ENCODE measurements at places on chromosomes 5 and 9. TPM values are rescaled to one million over a fixed set of nuclear protein-coding genes. Genes with fewer than 3 reads are reported as not detected.

INSL6 gene
- not detected for total RNA-seq

SOWAHA gene
- total RNA-seq = 0.16 TPM

CDC20B gene
- total RNA-seq = not detected

TMEM215 gene
- total RNA-seq = not detected

SCGB3A2 gene
- total RNA-seq = 108 TPM

SMC5 gene
- total RNA-seq = 25.5 TPM

POU5F2 gene
- total RNA-seq = 2.3 TPM

SIT1 gene
- 2.4 TPM for total RNA-seq

PCDHB11 gene
- 2.6 TPM for total RNA-seq

ABLIM3 gene
- total RNA-seq = 33.2 TPM

PAIP1 gene
- 78.2 TPM for total RNA-seq

SPTLC1 gene
- 68.0 TPM for total RNA-seq

CFAP157 gene
- 0.35 TPM for total RNA-seq

DBN1 gene
- total RNA-seq = 83.1 TPM

ANKRD55 gene
- 0.94 TPM for total RNA-seq

SHISAL2B gene
- 0.45 TPM for total RNA-seq

C9orf50 gene
- not detected for total RNA-seq

SPINK1 gene
- total RNA-seq = 74.5 TPM

GABRA6 gene
- total RNA-seq = not detected

CCDC192 gene
- not detected for total RNA-seq

PRELID2 gene
- 5.2 TPM for total RNA-seq

ARHGEF28 gene
- total RNA-seq = 10.5 TPM

LRSAM1 gene
- total RNA-seq = 24.4 TPM

CNTNAP3B gene
- total RNA-seq = 10.9 TPM

GLRA1 gene
- total RNA-seq = not detected

SLCO6A1 gene
- not detected for total RNA-seq

QRFP gene
- not detected for total RNA-seq

FCN2 gene
- not detected for total RNA-seq

MINAR2 gene
- total RNA-seq = not detected

GPX3 gene
- 391 TPM for total RNA-seq

OBP2A gene
- not detected for total RNA-seq

FST gene
- total RNA-seq = 3.7 TPM

CDKN2B-AS1 gene
- 0.58 TPM for total RNA-seq

IPO11 gene
- total RNA-seq = 27.0 TPM

MOB3B gene
- 7.2 TPM for total RNA-seq

BHMT2 gene
- total RNA-seq = 4.8 TPM

STPG3 gene
- not detected for total RNA-seq

SPINK5 gene
- total RNA-seq = 4.3 TPM

ADAMTSL2 gene
- total RNA-seq = 18.5 TPM

RLN1 gene
- total RNA-seq = 0.79 TPM

PHYHD1 gene
- 32.6 TPM for total RNA-seq

SURF2 gene
- 11.8 TPM for total RNA-seq

SPINK6 gene
- total RNA-seq = 0.42 TPM

PCDHB13 gene
- 1.8 TPM for total RNA-seq

TRIM14 gene
- 26.8 TPM for total RNA-seq

SNX2 gene
- total RNA-seq = 85.1 TPM

GARIN3 gene
- not detected for total RNA-seq

HMHB1 gene
- total RNA-seq = not detected

IQGAP2 gene
- total RNA-seq = 29.1 TPM

DMRT3 gene
- not detected for total RNA-seq

ERGIC1 gene
- total RNA-seq = 165 TPM

TMEM161B gene
- total RNA-seq = 13.6 TPM

DBH gene
- total RNA-seq = 0.08 TPM

CD72 gene
- 4.0 TPM for total RNA-seq
